ENCODE measurements at places on chromosomes 5 and 9. TPM values are rescaled to one million over a fixed set of nuclear protein-coding genes. Genes with fewer than 3 reads are reported as not detected.

DNA sequence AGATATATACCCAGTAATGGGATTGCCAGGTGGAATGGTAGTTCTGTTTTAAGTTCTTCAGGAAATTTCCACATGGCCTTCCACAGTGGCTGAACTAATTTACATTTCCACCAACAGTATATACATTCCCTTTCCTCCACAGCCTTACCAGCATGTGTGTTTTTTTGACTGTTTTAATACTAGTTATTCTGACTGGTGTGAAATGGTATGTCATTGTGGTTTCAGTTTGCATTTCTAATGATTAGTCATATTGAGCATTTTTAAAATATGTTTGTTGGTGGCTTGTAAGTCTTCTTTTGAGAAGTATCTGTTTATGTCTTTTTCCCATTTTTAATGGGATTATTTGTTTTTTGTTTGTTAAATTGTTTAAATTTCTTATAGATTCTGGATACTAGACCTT lies 208.9 kb downstream of the CFAP90 start:
- DNase-seq: no peak

DNA sequence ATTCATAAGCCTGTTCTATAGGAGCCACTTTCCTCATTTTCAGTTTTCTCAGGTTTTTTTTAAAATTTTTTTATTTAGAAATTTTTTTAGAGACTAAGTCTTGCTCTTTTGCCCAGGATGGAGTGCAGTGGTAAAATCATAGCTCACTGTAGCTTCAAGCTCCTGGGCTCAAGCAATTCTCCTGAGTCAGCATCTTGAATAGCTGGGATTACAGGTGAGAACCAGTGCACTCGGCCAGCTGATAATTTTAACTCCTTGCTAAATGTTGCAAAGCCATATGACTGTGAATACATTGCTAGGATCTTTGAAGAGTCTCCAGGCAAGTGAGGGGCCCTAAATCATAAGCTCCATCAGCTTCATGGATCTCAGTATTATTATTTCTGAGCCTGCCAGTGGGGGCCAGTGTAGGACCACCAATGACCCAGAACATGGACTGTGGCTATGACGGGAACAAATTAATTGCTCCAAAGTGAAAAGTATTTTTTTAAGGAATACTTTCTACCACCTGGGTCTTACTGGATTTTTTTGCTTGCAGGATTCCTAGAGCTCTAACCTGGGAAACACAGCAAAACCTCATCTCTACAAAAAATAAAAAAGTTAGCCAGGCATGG lies 5.7 kb upstream of the GAPVD1 start:
- no peak for DNase-seq

DNA sequence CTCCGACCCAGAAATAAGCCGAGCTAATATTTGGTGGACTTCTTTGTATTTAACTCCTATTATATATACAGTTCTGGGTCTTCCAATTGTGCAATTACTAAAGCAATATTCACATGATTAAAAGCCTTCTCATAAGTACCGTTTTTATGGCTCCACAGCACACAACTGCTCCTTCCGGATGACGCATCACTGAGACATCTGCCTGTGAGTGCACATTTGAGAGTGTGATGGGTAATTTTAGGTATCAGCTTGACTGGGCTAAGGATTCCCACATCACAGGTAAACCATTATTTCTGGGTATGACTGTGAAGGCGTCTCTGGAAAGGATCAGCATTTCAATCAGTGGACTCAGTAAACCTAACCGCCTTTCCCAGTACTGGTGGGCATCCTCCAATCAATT lies 77.5 kb upstream of the SYK start:
- DNase-seq: no peak

DNA sequence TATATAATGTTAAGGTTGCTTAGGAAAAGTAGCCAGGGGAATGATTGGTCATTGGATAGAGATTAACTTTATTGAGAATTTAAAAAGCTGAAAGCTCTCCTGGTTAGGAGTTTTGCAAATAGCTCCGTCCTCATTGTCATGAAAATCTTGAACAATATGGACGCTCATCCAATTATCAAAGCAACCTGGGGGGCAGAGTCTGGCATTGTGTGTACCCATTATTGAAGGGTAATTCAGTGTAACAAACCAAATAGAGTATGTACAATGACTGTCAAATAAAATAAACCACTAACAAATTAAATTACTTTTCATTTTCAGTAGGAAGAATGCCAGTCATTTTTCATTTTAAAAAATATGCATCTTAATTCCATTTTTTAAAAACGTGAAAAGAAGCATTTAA lies 144.0 kb upstream of the GPR151 start:
- no peak for DNase-seq

GRCh38 chr5:55338092-55338613 lies 30.4 kb downstream of the MTREX start:
- DNase-seq: peak; percentile 9

The GARIN3 gene
- not detected for total RNA-seq

The SH3PXD2B gene
- 46.7 TPM for total RNA-seq

The COL5A1 gene
- 171 TPM for total RNA-seq

- DNase-seq: peak; percentile 28
These were observed 443.5 kb downstream of the PLK2 start for GRCh38 chr5:58016358-58016757.

The PCDHA6 gene
- 1.3 TPM for total RNA-seq

The PROB1 gene
- 0.99 TPM for total RNA-seq

The SEC24A gene
- total RNA-seq: 9.0 TPM

DNA sequence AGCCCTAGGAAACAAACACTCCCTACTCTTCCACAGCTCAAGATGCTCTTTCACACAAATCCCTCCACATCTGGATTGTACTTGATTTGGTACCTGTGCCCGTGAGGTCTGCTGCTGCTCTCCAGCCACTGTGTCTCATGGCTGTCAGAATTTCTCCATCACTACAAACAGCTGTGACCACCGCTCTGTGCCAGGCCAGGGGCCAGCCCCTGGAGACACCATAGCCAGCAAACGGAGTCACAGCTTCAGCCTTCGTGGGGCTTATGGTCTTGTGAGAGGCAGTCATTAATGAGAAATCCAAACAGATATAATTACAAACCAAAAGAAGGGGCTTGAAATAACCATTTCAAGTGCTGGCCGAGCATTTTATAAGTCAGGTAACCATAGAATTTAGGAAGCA lies 43.6 kb downstream of the ADAM19 start:
- no peak for DNase-seq
